ENCODE measurements at places on chromosomes 7 and 10.
A peak's percentile ranks its signal among the peaks of the same experiment; 100 is the strongest.

GRCh38 chr7:74372511-74373111, 81.1 kb upstream of the GTF2IRD1 start:
- H3K27ac ChIP-seq: no peak overlapping the region
- H3K4me1 ChIP-seq: no peaks in the 10 kb centered on the region
- no peaks in the 10 kb centered on the region for H3K36me3 ChIP-seq

- H3K27me3 ChIP-seq: no peaks in the 10 kb centered on the region
- H3K36me3 ChIP-seq: peaks cover 28% of the 10 kb centered on the region
- no peak for DNase-seq
- H3K27ac ChIP-seq: no peak overlapping the region
These were observed 102.1 kb downstream of the POLL start for GRCh38 chr10:101485681-101486554.

GRCh38 chr10:70573599-70574506, 28.7 kb downstream of the PRF1 start:
- no peaks in the 10 kb centered on the region for H3K36me3 ChIP-seq
- DNase-seq: no peak
- H3K4me1 ChIP-seq: peaks cover 61% of the 10 kb centered on the region

- peaks cover 20% of the 10 kb centered on the region for H3K4me1 ChIP-seq
- no peak overlapping the region for H3K4me3 ChIP-seq
- no peaks in the 10 kb centered on the region for H3K27me3 ChIP-seq
- peak overlapping the region; percentile 51 for H3K27ac ChIP-seq
- DNase-seq: no peak
These were observed 41.8 kb downstream of the STK32C start for GRCh38 chr10:132265890-132266496.

GRCh38 chr7:5495581-5496375, 72.1 kb upstream of the TNRC18 start:
- H3K4me1 ChIP-seq: peaks cover 45% of the 10 kb centered on the region
- peak overlapping the region; percentile 45 for H3K4me3 ChIP-seq
- no peak overlapping the region for H3K27ac ChIP-seq
- peaks cover 7% of the 10 kb centered on the region for H3K36me3 ChIP-seq
- H3K27me3 ChIP-seq: no peaks in the 10 kb centered on the region

Measured in naive thymus-derived CD8-positive, alpha-beta T cell (primary cell).